ENCODE measurements at places on chromosomes 16 and 17.

DNA sequence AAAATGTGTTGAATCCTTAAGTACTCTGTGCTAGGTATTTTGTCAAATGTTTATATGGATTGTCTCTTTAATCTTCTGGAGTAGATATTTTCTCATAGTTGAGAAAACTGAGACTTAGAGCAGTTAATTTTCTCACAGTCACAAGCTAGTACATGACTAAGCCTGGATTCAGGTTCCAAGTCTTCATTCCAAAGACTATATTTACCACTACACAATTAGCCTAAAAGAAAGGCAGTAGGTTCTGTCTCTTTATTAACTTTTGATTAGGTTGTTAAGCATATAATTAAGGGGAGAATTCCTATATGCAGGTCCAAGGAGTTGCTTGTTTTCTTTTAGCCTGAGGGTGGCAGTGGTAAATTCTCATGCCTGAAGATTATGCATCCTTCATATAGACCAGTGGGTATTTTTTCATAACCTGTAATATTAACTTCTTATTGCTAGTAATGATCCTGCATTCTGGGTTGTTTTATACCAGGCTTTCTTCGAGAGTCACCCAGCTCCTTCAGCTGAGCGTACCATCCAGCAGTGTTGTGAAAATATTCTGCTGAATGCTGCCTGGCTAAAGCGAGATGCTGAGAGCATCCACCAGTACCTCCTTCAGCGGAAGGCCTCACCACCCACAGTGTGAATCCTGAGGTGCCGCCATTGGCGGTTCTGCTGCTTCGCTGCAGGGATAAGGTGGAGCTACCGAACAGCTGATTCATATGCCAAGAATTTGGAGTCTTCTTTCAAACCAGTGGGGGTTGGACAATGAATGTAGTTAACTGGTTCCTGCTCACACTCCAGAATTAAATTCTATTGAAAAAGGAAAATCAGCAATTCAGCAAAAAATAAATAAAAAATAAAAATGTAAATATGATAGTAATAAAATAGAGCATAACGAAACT, 28.2 kb upstream of the KPNB1 start:
- DNase-seq: peak; percentile 98

- no peak for DNase-seq
These were observed 57.1 kb downstream of the SCNN1B start for GRCh38 chr16:23359092-23359760.

DNA sequence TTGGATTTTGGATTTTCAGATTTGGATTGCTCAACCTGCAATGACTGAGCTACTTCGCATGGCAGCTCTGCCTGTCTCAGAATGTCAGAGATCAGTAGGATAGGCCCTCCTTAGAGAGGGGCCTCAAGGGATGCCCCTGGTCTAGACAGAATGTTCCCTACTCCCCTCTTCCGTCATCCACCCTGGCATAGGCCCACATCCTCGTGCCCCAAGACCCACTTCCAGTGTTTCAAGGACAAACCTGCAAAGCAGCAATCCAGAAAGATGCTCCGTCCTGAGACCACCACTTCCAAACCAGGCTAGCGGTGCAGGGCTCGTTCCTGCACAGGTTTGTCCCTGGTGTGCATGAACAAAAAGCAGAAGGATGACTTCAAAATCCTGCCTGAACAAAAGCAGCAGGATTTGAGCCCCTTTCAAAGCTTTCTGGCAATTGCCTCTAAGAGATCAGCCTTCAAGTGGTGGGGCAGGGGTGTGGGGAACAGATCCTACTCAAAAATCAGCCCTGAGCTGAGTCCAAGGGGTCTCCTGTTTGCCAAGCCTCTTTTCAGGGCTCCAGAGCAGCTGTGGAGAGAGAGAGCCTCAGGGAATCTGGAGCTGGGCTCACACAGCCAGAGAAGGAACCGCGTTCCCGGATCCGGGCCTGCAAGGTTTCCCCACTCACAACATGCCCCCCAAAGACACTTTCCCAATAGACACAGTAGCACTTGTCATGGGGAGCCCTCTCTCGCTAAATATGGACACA, 121.1 kb downstream of the SOCS1 start:
- DNase-seq: no peak

DNA sequence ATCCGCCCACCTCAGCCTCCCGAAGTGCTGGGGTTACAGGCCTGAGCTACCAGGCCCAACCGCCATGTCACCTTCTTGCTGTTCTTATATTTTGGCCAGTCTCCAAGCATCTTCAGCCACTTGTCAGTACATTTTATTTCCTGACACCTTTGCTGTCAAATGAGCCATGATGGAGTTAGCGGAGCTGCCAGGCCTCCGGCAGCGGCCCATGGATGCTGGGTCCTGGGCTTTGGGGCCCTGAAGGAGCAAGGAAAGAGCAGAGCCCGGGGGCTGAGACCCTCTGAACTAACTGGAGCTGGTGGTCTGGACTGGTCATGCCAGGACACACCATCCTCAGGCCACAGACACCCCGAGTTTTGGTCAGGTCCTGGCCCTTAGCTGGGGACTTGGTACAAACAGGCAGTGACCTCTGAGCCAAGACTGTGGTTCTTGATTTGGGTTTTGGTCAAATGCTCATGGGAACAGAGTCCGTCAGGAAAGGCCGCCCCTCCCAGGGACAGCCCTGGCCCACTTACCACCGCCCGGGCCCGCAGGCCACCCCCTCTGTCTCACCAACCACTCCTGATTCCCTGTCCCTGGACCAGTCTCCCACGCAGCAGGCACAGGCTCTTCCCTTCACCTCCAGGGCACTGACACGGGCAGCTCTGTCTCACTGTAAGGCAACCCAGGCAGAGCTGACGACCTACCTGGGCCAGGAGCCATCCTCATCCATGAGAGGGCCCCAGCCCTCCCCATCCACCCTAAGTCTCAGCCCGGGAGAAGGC, 42.0 kb downstream of the TNFRSF13B start:
- no peak for DNase-seq

GRCh38 chr16:6642271-6642670, 690.4 kb upstream of the RBFOX1 start:
- no peak for DNase-seq

DNA sequence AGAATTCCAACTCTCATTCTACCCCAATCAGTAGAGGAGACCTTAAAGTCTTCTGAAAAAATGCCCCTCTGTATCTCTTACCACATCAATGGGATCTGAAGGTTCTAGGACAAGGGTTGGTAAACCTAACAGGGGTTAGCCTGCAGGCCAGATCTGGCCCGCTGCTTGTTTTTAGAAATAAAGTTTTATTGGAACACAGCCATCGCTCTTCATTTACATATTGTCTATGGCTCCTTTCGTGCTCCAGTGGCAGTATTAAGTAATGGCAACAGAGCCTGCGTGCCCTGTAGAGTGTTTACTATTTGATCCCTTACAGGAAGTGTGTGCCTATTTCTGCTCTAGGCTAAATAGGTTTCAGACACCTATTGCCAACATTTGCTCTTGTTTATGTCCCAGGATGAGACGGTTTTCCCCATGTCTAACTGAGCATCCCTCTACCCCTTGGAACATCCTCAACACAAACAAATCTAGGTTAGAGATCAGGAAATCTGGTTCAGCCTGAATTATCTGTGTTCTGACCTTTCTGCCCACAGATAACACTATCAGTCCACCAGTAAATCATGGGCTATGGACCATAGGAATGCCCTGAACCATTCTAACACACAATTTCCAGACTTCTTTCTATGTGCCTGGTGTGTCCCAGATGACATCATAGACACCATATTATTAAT, 44.2 kb upstream of the ERCC4 start:
- DNase-seq: no peak

- DNase-seq: no peak
These were observed 39.8 kb downstream of the ABCA5 start for GRCh38 chr17:69287168-69287567.

GRCh38 chr17:62675701-62676100, 48.2 kb downstream of the MRC2 start:
- DNase-seq: no peak

DNA sequence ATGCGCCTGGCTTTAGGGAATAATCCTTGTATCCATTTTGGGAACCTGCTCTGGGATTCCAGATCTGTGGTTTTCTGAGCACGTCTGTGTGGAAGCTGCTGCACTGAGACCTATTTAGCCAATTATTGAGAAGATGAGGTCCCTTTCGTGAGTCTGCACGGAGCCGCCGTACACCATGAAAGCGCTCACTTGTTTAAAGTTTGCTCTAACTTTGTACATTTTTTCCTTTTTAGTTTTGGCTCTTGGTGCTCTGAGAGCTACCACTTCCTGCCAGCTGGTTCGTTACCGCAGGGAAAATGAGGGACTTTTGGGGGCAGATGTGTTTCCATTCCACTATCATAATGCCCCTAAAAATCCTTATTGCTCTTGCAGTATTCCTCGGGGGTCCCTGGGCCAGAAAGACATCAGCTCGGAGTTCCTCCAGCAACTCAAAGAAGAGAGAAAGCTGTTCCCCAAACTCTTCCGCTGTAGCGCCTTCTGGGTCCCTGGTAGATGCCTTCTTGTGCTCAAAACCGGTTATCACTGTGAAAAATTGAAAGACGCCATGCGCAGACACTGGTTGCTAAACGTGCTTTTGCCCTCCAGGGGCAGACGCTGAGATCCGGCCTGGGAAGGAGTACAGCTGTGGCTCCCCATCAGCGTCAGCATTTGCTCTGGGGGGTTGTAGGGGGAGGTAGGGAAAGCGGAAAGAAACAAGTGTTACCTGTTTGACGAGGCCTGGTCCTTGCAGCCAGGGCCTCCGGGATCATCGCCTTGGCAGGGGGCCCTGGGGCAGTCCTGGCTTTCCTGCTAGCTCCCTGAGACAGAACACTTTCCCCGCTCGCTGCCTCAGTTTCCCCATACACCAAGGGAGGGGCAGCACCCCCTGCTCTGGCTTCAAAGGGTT, 238.1 kb downstream of the MRTFB start:
- DNase-seq: no peak

GRCh38 chr17:32849879-32850278, 27.0 kb downstream of the MYO1D start:
- no peak for DNase-seq

GRCh38 chr16:57695680-57696069, 1.1 kb downstream of the DRC7 start:
- DNase-seq: no peak

DNA sequence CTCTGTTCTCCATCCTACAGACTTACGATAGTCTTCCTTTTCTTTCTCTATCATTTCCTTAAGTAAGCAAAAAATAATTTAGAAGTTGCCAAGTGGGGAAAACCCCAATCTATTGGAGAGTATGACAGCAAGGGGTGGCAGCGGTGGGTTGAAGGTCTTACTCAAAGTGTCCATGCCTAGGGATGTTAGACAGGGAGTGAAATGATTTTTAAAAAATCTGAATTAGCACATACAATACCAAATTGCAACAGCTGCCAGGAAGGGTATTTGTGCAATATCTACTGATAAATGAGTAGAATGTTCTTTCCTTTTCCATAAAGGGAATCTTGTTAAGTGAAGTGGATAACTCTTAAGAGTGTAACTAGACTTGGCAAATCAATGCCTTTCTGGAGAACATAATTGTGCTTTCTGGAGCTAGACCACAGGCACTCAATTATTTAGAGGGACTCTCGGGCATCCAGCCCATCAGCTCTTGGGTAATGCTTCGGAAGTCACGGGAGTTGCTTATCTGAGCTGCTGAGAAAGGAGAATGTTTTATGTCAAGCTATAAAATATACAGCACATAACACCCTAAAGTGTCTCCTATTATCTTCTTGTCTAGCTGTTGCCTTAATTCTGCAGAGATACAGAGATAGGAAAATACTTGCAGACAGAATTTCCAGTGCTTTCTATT, 151.5 kb downstream of the KCNJ2 start:
- no peak for DNase-seq

DNA sequence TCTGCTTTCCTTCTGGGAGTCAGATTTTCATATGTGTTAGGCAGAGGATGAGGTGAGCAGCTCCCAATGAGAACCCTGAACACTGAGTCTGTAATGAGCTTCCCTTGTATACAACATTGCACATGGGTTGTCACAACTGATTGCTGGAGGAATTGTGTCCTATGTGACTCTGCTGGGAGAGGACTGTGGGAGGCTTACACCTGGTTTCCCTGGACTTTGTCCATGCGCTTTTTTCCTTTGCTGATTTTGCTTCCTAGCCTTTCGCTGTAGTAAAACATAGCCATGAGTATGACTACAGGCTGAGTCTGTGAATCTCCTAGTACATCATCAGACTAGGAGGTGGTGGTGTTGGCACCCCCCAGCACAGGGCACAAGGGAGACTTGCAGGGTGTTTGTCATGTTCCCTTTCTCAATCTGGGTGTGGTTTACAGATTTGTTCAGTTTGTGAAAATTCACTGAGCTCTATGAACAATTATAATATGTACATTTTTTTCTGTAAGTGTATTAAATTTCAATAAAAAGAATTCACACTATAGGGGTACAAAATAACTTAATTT, 1.7 kb upstream of the PLK1 start:
- DNase-seq: no peak

DNA sequence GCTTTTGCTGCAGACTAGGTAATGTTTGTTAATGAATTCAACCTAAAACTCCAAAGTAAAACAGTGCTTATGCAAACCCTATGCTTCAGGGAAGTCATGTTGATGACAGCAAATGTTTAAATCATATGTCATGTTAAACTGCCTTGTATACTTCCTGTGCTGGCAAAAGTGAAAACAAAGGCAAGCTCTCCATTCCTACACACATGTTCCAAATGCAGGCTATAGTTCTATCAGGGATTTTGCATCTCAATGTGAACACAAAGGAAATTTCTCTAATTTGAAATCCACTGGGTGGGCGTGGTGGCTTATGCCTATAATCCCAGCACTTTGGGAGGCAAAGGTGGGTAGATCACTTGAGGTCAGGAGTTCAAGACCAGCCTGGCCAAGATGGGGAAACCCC, 19.3 kb downstream of the UNK start:
- no peak for DNase-seq

GRCh38 chr16:71431991-71432390, 9.9 kb downstream of the TLE7 start:
- DNase-seq: no peak

DNA sequence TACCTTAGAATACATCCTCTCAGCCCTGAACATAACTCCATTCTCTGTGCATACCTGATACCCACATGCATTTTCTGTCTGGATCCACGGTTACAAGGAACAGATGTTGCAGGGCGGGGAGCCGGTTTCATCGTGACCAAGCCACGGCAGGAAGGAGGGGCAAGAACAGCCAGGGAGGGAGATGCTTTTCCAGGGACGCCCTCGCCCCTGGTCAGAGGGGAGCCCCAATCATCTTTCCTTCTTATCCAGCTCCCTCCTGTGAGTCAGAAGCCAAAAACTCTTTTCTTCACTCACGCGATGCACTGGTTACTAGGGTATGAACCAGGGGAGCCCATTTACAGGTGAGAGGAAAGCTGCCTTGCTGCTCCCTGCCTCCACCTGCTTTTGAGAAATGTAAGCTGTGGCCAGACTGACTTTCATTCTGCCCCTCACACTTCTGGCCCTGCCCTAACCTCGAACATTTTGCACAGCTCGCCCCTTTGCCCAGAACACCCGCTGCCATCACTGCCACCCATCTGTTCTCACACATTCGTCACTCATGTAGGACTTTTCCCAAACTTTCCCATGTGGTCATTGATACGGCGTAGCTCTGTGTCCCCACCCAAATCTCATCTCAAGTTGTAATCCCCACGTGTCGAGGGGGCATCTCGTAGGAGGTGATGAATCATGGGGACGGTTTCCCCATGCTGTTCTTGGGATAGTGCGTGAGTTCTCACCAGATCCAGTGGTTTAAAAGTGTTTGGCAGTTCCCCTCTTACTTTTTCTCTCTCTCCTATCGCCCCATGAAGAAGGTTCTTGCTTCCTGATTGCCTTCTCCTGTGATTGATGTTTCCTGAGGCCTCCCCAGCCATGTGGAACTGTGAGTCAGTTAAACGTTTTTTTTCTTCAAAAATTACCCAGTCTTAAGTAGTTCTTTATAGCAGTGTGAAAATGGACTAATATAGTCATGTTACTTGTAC, 20.5 kb downstream of the FOXL1 start:
- no peak for DNase-seq
